Smooth muscle cell of trachea (primary cell): ENCODE measurements at places on chromosomes 1 and 21. TPM values are rescaled to one million over a fixed set of nuclear protein-coding genes. Genes with fewer than 3 reads are reported as not detected.

IL19 gene
- not detected in 2 replicates for total RNA-seq

RUNX3 gene
- total RNA-seq = 0.17 TPM in 1 of 2 replicates, not detected in the other

GSTM5 gene
- 6.4 and 34.2 TPM in 2 replicates for total RNA-seq

GSTM1 gene
- 0.15 and 25.1 TPM in 2 replicates for total RNA-seq

CFAP57 gene
- under 0.01 and 0.33 TPM in 2 replicates for total RNA-seq

SELENOF gene
- 199 and 251 TPM in 2 replicates for total RNA-seq
